ELR (cell line): ENCODE measurements at places on chromosomes 4 and X.
A peak's percentile ranks its signal among the peaks of the same experiment; 100 is the strongest.

DNA sequence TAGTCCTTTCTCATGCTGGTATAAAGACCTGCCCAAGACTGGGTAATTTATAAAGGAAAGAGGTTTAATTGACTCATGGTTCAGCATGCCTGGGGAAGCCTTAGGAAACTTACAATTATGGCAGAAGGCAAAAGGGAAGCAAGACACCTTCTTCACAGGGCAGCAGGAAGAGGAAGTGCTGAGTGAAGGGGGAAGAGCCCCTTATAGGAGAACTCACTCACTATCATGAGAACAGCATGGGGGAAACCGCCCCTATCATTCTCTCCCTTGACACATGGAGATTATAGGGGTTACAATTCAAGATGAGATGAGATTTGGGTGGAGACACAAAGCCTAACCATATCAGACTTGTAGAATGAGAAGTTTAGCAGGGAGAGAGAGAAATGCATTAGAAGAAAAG lies 373.3 kb upstream of the DIAPH2 start:
- no peak for DNase-seq

DNA sequence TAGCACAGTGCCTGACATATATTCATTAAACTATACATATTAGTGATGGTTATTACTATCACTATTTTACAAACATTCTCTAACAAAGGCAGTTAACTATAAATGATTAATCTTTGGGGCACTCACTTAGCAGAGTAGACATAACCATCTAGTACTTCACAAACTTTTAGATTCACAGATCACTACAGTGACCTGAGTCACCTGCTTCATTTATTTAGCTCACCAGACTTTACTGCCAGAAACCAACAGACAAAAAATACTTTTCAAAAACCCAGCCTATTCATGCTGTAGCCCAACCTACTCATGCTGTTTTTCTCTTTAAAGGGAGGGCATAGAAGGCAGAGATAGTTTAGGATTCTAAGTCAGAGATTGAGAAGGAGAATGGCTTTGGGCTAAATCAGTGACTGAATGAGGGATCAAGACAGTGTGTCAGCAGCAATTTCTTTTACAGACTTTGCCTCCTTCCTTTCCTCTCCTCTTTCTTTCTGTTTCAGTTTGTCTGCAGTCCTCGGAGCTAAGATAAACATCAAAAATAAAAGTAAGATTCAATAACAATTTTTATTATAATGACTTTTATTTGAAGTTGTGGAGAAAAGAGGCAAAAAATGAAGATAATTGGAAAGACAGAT lies 34.7 kb upstream of the PDE5A start:
- no peak for DNase-seq

- DNase-seq: no peak
These were observed 16.9 kb upstream of the PHEX start for GRCh38 chrX:22015139-22015750.

- DNase-seq: peak; percentile 91
These were observed 37.9 kb downstream of the FAT1 start for GRCh38 chr4:186685767-186686183.

DNA sequence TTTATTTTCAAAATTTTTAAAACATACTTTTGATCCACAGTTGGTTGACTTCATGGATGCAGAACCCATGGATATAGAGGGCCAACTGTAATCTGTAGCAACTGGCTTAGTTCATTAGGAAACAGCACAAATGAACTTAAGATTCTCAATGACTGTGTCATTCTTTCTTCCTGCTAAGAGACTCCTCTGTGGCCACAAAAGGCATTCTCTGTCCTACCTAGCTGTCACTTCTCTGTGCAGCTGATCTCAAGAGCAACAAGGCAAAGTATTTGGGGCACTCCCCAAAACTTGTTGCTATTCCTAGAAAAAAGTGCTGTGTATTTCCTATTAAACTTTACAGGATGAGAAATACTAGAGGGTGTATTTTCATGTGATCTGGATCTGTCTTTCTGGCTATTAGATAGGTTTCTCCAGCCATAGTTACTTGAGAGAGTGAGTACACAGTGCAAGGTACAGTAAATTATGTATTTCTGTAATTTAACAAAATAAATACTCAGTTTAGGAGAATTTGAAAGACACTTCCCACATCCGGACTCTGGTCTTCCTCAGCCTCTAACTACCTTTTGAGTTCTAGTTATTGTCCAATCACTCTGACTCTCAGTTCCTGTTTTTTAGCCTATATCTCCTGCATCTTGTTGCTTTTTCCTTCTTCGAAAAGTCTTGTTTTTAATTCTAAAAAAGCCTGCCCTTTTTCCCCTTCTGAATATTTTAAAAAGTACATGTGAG lies 21.8 kb downstream of the TLR2 start:
- no peak for DNase-seq

DNA sequence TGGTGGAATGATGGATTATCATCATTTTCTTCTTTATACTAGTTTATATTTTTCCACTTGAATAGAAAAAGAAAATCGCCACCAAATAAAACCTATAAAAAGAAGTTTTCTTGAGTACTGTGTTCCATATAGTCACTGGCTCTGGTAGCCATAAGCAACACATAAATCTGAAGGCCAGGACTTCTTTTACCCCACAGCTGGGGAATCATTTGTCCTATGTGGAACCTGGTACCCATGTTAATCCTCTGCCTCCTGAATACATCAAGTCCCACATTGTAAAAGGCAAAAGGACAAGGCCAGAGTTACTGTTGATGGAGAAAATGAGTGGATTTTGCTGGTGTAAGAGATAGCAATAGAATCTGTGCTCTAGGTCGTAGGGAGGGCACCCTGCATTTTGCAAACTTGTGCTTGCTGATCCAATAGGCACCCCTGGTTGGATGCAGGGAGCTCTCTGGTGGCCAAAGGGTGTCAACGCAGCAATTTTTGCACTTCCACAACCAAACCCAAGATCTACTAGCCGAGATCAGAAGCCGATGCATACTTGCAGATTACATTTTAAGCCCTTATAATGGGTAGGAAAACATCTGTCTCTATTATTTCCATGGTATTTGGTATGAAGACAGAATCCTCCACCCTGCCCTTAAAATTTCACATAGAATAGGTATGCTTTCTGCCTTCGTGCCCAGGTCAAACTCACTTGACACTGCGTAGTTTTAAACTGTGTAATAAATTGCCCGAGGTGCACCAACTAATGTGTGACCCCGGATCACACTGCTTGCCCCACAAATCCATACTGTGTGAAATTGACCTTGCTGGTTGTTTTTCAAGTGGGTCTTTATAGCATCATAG lies 146.2 kb upstream of the SCML1 start:
- peak; percentile 73 for DNase-seq

GRCh38 chr4:183443655-183444213 lies 702 bp upstream of the CDKN2AIP start:
- peak; percentile 61 for DNase-seq

GRCh38 chr4:40934676-40935075 lies 184.9 kb downstream of the NSUN7 start:
- DNase-seq: no peak

DNA sequence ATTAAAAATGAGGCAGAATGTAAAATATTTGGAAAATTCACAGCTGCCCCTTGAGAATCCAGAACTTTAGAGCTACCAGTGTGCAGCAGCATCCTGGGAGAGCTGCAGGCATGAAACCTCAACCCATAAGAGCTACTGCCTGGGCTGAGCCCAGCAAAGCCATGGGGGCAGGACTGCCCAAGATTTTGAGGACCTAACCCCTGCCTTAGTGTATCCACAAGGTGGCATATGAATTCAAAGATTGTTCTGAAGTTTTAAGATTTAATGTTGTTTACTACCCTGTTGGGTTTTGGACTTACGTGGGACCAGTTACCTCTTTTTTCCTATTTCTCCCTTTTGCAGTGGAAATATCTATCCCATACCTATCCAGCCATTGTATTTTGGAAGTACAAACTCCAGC lies 26.4 kb downstream of the CASP6 start:
- no peak for DNase-seq

- no peak for DNase-seq
These were observed 7.2 kb downstream of the NFXL1 start for GRCh38 chr4:47907089-47907646.

- DNase-seq: no peak
These were observed 17.1 kb upstream of the NKAP start for GRCh38 chrX:119960625-119961024.

- DNase-seq: peak; percentile 36
These were observed 254.2 kb downstream of the ADAMTS3 start for GRCh38 chr4:72314869-72315268.

- DNase-seq: no peak
These were observed 60.7 kb downstream of the BLTP1 start for GRCh38 chr4:122212880-122213279.

DNA sequence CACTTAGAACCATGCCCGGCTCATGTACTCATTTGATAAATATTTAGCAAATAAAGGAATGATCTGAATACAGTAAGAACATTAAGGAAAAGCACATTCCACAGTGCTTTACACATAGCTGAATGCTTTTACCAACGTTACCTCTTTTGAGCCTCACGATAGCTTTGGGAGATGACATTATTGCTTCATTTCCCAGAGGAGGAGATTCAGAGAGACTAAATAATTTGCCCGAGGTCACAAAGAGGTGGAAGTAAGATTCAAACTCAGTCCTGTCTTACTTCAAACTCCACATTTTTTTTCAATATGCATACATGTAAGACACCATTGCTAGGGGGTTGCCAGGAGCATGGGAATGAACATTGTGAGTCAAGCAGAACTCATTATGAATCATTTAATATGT lies 538.5 kb downstream of the BCOR start:
- DNase-seq: peak; percentile 5

DNA sequence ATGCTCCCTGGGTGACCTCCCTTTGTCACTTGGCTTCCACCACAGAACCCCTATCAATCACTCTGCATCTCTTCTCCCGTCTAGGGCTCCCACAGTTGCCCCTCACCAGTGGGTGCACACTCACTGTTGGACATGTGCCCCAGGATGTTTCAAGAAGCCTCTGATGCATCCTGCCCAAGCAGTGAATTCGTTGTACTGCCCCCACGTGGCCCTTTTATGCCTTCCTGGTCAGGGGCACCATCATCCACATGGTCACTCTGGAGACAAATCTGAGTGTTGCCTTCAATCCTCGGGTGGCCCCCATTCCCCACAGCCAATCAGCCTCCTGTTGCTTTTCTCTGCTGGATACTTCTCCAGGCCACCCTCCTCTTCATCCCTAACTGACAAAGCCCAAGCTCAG lies 12.2 kb downstream of the ITIH6 start:
- peak; percentile 18 for DNase-seq

GRCh38 chrX:133473451-133473850 lies 58.2 kb upstream of the GPC4 start:
- no peak for DNase-seq

DNA sequence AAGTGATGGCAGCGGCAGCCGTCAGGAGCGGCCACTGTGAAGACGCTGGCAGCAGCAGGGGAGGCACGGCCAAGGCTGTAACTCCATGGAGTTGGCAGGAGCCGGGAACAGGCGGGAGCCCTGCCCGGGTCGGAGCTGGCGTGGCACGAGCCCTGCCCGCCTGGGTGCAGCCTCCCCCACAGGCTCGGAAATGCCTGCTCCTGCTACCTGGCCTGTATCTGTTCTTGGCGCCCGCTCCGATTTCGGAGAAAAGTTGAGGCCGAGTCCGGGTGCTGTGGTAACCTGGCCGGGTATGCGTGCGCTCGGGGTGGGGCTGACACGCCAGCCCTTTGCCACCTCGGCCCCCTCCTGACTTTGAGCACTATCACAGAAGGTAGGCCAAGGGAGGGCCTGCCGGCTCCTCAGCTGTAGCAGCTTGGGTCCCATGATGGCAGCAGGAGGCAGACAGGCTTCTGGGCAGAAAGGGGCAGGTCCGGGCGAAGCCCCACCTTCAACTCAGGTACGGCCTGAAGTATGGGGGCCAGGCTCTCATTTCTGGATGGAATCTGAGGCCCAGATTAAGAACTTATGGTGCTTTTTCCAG lies 51.2 kb upstream of the SHISA3 start:
- no peak for DNase-seq

- DNase-seq: no peak
These were observed 54.6 kb downstream of the ARAP2 start for GRCh38 chr4:36189511-36190226.

GRCh38 chr4:156606554-156607477 lies 364.8 kb downstream of the PDGFC start:
- peak; percentile 26 for DNase-seq

- DNase-seq: no peak
These were observed 225.0 kb downstream of the COX7B2 start for GRCh38 chr4:46684041-46684440.

DNA sequence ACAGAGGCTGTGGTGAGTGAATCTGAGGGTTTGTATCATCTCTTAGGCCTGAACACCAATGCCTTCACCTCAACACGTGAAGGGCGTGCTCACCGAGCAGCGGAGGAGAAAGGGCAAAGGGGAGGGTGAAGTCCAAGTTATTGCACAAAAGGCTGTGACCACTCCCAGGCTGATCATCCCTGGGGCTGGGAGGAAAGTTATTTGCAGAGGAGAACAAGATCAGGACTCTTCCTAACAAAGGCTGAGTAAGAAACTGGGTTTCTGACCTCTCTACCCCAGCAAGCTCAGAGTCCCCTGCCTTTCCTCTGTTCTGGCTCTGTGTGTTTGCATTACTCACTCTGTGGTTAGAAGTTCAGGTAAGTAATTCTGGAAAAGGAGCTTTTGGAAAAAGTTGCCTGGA lies 366.3 kb upstream of the CXorf51A start:
- DNase-seq: no peak

DNA sequence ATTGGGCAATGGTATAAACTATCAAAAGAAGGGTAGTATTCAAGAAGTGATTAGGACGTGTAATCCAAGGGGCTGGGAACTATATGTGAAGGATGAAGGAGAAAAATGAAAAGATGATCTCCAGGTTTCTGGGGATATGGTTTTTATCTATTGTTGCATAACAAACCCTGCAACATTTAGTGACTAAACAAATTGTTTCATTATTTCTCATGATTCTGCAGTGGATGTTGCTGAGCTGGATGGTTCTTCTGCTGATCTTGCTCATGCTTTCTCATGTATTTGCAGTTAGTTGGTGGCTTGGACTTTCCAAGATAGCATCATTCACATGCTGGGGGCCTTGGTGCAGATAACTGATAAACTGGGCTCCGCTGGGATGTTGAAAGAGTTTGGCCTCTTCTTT lies 29.1 kb downstream of the PHOX2B start:
- peak; percentile 76 for DNase-seq

GRCh38 chr4:146179784-146180370 lies 4.4 kb downstream of the LSM6 start:
- DNase-seq: no peak

GRCh38 chr4:24881508-24882196 lies 31.2 kb downstream of the CCDC149 start:
- peak; percentile 30 for DNase-seq

GRCh38 chr4:147733716-147734344 lies 1.9 kb downstream of the ARHGAP10 start:
- DNase-seq: peak; percentile 50
